ENCODE measurements at places on chromosomes 3 and 15.

GRCh38 chr15:55800216-55800615 is 57.3 kb upstream of the PRTG start:
- DNase-seq = no peak

- DNase-seq = no peak
Measured at GRCh38 chr3:57973715-57974477, 34.3 kb upstream of the FLNB start.

DNA sequence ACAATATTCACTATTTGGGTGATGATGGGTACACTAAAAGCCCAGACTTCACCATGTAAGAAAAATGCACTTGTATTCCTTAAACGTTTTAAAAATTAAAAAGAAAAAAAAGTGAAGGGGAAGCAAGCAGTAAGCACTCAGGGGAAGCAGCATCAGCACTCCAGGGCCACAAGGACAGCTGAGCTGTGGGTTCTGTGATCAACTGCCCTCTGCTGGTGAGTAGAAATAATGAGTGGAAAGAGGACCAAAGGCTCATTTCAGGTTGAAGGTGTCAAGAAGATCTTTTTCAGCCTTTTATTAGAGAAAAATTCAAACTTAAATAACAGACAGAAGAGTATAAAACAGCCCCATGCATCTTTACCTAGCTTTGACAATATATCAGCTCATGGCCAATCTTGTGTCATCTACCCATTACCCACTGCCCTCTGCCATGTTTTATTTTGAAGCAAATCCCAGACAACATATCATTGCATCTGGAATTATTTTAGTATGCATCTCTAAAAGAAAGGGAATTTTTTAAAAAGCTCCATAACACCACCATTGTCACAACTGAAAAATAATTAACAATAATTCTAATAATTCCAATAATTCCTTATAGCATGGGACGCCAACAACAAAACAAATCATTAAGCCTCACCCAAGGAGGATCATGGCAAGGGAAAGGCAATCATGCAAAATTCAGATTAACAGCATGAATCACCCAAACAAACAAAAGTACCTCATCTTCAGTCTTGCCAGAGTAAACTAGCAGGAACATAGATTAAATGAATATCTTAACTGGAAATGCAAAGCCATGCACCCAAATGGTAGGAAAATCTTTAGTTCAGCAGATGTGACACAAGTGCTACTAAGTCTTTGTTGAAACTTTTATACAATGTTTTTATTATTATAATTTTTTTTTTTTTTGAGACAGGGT is 42.5 kb downstream of the TAMM41 start:
- DNase-seq = peak; percentile 63

DNA sequence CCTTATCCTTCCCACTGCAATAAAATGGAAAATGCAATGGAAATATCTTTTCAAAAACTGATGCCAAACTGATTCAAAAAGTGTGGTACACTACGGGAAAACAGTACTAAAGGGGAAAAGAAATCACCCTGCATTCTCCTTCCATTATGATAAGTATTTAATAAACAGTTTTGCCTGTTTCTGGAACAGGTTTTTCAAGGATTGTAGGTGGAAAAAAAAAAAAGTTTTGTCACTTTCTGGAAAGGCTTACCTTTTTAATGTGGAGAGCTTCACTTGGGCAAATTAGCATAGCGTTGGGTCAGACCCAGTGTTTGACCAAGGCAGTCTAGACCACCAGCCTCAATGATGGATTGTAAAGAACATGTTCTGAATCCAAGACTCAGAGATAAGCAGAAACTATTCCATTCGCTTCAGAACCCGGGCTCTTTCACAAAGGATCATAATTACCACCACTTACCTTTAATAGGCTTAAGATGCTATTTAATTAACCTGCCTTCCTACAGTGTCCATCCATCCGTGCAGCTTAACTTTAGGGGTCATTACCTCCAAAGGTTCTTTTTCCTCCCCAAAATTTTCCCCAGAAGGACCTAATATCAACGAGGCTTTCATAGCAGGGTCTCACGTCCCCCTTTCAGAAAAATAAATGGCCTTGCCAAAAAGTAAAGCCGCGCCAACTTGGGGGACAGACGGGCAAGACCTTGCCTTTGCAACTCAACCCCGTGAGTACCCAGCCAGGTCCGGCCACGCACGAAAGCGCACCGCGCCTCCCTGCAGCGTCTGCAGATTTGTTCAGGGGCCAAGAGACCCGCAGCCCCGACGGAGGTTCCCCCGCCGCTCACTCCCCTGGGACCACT is 1.0 kb downstream of the DCBLD2 start:
- no peak for DNase-seq

GRCh38 chr15:57251941-57252340 is 124.4 kb upstream of the CGNL1 start:
- DNase-seq = peak; percentile 49

GRCh38 chr15:80106051-80106450 is 46.6 kb downstream of the ZFAND6 start:
- peak; percentile 58 for DNase-seq

GRCh38 chr3:197847866-197848401 is 56.9 kb downstream of the LRCH3 start:
- peak; percentile 15 for DNase-seq

- peak; percentile 65 for DNase-seq
Measured at GRCh38 chr3:58167431-58168351, 43.1 kb downstream of the DNASE1L3 start.

DNA sequence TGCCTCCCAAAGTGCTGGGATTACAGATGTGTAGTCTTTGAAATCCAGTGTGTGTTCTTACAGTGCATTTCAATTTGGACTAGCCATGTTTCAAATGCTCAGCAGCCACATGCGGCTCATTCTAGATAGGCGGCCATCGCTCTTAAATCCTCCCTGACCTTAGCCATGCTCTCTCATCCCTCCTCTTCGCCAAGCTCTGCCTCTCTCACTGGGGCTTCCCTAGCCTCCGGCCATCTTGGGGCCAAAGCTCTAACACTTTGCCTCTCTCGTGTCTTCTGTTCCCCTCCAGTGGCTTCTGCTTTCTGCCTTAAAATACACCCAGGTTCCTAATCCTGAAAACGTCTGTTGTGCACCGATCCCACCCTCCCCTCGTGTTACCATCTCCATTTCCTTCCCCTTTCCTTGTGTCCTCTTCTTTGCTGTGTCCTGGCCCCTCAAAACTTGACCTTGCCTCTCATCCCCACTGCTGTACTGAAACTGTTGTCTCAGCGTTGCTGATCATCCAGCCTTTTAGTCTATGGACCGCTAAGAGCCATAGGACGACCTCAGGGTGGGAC is 1.4 kb upstream of the GHRL start:
- DNase-seq = no peak

GRCh38 chr15:66833371-66833770 is 131.3 kb downstream of the SMAD6 start:
- DNase-seq = no peak

GRCh38 chr15:24861014-24861690 is 93.6 kb upstream of the SNRPN start:
- DNase-seq = no peak

GRCh38 chr3:145055375-145056076 is 1083.9 kb downstream of the DIPK2A start:
- DNase-seq = no peak

- DNase-seq = peak; percentile 34
Measured at GRCh38 chr15:43922021-43922420, 95.2 kb downstream of the WDR76 start.

- peak; percentile 92 for DNase-seq
Measured at GRCh38 chr3:4995500-4996053, 16.3 kb downstream of the BHLHE40 start.

DNA sequence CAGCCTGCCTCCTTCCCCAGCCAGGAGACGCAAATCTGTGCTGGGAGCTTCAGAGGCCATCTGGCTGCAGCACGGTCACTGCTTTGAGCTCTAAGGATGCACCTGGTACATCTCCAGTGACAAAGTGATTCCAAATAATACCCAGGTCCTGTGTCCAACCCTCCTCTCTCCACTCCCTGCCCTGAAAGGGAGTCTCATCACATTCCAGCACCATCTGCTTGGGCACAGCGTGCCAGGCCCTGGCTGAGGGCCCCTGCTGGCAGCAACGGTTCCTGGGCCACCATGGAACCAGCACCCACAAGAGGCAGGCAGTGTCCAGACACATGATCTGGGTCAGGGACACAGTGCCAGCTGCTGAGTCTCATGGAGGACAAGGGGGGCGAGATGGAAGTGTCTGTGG is 81.3 kb downstream of the MTHFS start:
- DNase-seq = no peak

GRCh38 chr3:17740721-17741141 is 1.7 kb downstream of the TBC1D5 start:
- peak; percentile 59 for DNase-seq

DNA sequence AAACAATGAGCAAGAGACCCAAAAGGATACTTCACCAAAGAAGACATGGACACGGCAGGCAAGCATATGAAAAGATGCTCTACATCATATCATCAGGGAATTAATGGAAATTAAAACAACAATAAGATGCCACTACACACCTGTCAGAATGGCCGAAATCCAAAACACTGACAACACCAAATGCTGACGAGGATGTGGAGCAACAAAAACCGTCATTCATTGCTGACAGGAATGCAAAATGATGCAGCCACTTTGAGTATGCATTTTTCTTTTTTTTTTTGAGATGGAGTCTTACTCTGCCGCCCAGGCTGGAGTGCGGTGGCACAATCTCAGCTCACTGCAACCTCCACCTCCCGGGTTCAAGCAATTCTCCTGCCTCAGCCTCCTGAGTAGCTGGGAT is 19.0 kb downstream of the EDC3 start:
- no peak for DNase-seq

GRCh38 chr15:73755946-73756345 is 2.8 kb upstream of the INSYN1 start:
- DNase-seq = no peak

DNA sequence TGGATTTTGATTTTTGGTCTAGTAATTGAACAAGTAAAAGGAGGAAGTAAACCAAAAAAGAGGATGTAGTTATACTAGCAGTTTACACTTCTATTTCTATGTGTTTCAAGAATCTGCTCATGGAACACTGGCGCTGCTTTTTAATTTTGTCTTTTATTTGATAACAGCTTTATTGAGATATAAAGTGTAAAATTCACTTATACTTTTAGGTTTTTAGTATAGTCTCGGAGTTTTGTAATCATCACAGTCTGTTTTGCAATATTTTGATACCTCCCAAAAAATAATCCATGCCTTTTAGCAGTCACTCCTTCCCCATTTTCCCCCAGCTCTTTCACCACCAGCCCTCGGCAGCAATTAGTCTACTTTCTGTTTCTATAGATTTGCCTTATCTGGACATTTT is 18.0 kb downstream of the UBE2E2 start:
- DNase-seq = no peak

DNA sequence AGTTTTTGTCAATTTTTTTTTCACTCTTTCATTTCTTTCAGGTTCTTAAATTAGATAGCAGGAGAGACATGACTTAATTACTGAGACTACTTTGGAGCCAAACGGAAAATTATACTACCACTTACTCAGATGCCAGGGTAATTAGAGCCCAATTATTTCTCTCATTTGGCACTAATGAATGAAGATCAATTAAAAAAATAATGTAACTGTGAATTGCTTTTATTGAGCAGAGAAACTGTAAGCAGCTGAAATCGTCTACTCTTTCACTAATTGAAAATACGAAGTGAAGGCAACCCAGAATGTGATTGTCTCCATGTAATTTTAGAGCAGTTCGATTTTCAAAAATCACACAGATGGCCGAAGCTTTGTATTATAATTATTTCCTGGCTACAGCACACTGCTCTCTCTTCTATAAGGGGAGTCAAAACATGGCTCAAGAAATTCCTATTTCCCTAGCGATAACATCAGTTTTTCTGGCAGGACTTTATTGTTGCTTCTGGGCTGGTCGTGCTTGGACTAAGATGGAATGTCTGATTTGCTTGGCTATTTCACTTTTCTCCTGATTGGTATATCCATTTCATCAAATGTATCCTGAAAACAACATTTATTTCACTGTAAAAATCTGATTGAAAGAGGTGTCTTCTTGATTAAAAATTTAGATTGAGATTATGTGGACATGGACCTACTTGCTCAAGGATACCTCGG is 55.8 kb upstream of the PDZRN3 start:
- DNase-seq = no peak

DNA sequence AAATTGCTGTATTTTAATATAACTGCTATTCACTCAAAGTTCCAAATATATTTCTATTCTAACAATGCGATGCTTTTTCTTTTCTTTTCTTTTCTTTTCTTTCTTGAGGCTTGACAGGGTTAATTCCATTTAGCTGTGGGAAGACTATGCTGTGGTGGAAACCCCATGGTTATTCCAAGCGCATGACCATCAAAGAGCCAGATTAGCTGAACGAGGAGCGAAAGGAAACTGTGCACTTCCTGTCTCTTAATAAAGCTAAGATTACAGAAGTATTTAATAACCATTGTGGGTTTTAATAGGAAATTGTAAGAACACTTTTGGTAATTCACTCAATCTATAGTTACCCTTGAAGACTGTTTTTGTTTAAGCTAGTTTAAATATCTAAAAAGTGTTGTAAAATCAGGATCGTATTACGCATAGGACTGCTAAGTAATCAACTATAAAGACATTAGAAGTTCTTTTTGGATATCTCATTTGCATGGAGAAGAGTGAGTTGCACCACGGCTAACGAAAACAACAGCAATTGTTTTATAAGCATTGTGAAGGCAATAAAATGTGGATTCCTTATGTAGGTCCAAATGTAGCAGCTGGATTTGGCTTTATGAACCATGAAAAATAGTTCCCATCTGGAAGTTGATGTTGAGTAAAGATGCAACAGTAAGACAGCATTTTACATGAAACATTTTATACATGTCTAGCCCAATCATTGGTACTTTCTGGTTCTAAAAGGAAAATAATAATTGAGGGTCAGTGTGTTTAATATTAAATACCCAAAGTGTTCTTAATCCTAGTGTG is 105.4 kb downstream of the ZIC1 start:
- DNase-seq = no peak

GRCh38 chr15:41511331-41511898 is 2.2 kb downstream of the LTK start:
- DNase-seq = no peak

DNA sequence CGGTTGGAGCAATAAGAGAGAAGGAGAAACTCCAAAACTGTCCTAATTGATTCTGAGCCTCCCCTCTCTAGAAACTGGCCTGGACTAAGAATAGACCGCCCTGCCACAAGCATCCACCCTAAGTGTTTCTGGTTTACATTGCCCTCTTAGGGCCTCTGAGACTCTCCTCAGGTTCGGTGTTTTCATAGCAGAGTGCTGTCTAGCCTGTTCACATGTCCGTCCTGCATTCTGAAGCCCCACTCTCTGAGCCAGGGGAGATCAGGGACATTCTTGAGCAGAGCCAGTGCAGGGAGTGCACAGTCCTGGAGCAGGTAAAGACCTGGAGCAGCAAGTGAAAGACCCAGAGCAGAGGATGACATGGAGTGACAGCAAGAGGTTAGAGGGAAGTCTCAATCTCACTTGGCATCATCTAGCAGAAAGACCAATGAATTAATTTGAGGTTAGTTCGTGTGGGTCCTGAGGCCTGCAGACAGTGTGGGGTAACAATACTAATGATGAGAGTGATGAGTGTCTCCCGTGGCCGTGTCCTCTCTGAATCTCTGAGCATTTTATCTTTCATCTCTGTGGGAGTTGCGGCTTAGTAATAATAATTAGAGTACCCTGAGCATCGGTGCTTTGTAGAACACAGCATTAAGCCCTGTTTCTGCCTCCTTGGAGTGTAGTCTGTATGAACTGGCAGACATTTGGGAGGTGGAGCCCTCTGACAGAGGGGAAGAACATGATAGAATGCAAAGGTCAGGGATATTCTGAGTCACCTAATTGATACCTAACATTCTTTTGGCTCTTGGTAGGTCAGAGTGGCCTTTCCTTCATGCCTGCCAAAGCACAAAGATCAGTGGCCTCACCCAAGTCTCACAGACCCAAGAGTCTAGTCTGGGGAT is 24.6 kb downstream of the MAPKBP1 start:
- peak; percentile 41 for DNase-seq

All from fibroblast of mammary gland (primary cell).